GM23338 (cell line): ENCODE measurements at places on chromosomes 1 and 21.

GRCh38 chr1:235295902-235296350 is 32.1 kb downstream of the ARID4B start:
- peak; percentile 22 for DNase-seq

DNA sequence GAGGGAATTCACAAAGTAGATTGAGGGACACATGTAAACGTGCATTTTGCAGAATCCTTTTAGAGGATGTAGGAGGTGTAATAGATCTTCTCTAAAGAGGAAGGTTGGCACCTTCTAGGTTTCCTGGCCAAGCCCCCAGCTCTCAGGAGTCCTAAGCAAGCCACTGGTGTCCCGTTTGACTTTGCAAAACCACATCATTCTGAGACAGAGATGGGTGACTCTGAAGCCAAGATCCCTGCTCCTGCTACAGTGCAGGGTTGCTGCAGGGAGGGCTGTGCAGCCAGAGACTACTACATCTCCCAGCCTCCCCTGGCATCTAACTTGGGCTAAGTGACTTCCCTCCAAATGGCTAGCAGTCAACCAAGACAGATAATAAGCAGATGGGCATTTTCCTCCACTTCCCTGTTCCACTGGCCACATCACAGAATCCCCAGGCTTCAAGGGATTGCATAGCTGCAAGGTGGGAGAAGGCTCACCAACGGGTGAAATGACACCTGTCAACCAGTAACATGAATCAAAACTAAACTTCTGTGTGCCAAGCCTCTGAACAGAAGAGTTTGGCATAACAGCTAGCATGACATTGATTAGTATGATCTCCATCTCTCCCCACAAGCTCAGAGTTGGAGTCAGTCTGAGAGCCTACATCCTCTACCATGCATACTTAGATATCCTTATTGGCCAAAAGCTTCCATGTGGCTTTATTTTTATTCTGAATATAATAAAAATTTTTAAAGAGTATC is 129.6 kb upstream of the COA6 start:
- DNase-seq = no peak

DNA sequence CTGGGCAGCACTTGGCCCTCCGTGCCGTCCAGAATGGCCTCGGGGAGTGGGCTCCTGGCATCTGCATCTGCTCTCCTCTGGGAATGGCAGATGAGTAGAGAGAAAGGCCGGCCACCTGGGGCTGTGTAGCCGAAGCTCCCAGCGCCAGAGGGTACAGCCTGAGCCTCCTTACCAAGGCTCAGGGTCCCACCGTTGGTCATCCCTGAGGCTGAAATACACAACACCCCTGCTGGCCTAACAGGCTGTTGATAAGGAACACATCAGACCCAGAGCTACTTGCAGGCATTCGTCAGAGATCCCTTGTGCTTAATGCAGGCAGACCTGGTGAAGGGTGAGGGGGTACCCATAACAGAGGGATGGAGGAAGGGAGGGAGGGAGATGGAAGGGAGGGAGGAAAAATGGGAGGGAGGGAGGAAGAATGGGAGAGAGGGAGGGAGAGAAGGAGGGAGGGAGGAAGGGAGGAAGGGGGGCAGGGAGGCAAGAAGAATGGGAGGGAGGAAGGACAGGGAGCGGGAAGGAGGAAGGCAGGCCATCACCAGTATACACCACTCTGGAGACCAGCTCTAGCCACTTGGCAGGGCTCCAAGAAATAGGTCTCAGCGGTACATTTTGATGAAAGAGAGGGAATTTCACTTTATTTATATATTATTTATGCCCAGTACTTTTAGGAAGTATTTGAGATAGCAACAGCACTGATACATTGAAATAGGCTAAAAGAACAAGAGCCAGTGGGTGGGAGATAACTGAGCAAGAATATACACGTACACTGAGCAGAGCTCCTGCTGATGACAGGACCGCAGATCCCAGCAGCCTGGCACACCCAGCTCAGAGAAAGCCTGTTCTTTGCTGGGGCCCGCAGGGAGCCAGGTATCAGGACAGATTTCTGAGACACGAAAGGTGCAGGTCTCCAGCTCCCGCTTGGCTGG is 315.0 kb upstream of the VAMP3 start:
- DNase-seq = no peak

- DNase-seq = no peak
These were observed 4.8 kb downstream of the ARPC5 start for GRCh38 chr1:183630748-183631147.

DNA sequence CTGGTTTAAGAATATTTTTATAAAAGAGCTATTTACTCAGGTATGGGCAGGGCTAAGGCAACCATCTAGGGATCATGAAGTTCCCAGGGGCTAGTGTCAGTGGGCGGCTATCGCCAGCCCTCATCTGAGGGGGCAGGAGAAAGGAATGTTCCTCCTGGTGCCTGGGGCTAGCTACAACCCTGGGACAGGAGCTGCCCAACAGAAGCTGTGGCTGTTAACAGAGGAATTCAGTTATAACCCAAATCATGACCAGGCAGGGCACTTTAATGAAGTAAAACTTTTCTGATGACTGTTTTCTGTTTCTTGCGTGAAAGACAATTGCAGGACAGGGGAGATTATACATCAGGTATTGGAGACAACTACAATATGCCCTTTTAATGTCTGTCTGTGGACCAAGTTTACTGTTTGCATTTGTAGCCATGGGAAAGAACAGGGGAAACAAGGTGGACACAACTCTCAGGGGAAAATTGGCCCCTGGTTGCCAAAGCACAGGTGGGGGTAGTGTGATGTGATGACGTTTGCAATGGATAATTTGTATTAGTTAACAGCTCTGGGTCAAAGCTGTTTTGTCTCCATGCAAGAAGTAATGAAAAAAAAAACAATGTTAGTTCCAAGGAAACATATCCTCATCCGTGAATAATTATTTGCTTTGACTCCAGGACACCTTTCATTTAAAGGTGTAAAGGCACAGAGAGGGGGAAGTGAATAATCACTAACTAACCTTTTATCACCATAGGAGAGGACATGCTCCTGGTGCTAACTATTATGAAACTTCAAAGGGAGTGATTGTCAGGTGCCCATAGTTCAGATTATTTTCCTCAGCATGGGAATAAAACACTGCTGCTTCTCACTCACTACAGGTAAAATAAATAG is 105.2 kb downstream of the TSEN15 start:
- peak; percentile 14 for DNase-seq

DNA sequence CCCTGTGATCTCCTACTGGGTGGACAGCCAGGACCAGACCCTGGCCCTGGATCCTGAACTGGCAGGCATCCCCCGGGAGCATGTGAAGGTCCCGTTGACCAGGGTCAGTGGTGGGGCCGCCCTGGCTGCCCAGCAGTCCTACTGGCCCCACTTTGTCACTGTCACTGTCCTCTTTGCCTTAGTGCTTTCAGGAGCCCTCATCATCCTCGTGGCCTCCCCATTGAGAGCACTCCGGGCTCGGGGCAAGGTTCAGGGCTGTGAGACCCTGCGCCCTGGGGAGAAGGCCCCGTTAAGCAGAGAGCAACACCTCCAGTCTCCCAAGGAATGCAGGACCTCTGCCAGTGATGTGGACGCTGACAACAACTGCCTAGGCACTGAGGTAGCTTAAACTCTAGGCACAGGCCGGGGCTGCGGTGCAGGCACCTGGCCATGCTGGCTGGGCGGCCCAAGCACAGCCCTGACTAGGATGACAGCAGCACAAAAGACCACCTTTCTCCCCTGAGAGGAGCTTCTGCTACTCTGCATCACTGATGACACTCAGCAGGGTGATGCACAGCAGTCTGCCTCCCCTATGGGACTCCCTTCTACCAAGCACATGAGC is 17.2 kb upstream of the SLC25A44 start:
- no peak for DNase-seq

DNA sequence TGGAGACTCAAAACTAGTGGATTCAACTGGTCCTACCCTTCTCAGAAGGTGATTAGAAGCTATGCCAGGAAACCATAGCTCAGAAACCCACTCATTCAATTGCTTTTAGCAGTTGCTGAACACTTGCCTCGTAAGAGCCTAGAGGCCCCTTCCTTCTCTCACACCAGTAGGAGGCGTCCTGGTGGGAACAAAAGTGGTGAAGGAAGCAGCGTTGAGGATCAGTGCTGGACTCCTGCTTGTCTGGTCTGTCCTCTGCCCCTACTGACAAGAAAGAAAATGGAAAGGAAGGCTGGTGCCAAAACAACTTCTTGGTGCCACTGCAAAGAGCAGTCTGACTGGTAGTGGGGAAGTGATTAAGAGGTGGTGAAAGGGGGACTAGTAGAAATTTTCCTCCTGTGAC is 269.7 kb downstream of the LMO4 start:
- peak; percentile 80 for DNase-seq

GRCh38 chr1:107262467-107263286 is 121.8 kb downstream of the NTNG1 start:
- no peak for DNase-seq

DNA sequence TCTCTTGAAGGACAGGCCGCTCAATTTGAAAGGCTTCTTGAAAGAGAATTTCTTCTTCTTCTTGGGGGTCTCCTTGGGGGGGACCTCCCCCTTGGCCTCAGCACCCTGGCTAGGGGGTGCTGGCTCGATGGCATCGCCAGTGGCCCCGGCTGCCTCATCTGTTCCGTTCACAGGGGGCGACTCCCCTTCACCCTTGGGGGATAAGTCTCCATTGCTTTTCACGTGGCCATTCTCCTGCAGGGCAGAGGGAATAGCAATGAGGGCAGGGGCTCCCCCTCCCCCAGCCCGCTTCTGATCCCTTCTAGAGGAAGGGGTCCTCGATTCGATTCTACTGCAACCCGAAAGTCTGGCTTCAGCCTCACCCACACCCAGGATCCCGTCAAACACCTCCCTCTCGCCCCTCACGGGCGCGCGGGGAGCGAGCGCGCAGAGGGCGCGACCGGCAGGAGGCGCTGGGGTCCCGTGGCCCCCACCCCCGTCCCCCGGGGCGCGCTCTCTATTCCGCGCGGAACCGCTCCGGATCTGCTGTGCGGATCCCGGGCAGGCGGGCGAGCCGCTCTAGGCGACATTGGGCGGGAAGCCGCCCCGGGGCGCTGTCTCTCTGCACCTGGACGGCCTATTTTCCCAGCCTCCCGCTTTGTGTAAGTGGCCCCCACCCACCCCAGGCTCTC is 1.0 kb downstream of the MARCKSL1 start:
- DNase-seq = peak; percentile 55
